ENCODE measurements at places on chromosomes 2 and 18. TPM values are rescaled to one million over a fixed set of nuclear protein-coding genes. Genes with fewer than 3 reads are reported as not detected.
A peak's percentile ranks its signal among the peaks of the same experiment; 100 is the strongest.

GRCh38 chr18:43534511-43534910 is 257.2 kb upstream of the SYT4 start:
- DNase-seq: no peak

DNA sequence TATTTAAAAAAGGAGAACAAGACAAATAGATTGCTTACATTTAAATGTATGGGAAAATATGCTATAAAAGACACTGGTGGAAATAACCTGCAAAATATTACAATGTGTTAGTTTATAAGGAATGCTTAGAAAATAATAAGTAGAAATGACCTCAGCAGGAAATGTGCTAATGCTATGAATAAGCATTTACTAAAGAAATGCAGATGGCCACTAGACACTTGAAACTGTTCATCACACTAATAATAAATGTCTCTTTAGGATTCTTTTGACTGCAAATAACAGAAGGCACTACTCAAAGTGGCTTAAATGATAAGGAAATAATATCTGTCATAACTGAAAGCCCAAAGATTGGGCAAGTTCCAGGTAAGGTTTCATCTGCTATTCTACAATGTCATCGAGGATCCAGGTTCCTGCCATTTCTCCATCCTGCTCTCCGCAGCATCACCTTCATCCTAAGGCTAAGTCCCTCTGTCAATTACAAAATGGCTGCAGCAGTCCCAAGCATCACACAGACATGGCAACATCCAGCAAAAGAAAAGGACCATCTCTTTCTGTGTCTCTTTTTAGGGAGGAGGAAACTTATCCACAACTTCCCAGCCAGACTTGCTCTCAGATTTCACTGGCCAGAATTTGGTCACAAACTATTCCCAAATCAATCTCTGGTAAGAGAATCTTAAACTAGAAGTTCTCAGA is 21.9 kb downstream of the METTL8 start:
- DNase-seq: peak; percentile 77

GRCh38 chr2:51995293-51995692 is 963.4 kb upstream of the NRXN1 start:
- DNase-seq: no peak

GRCh38 chr2:232022718-232023117 is 61.2 kb downstream of the DIS3L2 start:
- no peak for DNase-seq

The REG3A gene
- total RNA-seq: not detected
